Right renal pelvis (tissue), 4 donors: ENCODE measurements at places on chromosomes 12 and 14. TPM values are rescaled to one million over a fixed set of nuclear protein-coding genes. Genes with fewer than 3 reads are reported as not detected.

- DNase-seq: no peak
Measured at GRCh38 chr12:57610554-57611107, 604 bp upstream of the ARHGEF25 start.

- DNase-seq: no peak
Measured at GRCh38 chr12:125593269-125593668, 528.0 kb downstream of the AACS start.

DNA sequence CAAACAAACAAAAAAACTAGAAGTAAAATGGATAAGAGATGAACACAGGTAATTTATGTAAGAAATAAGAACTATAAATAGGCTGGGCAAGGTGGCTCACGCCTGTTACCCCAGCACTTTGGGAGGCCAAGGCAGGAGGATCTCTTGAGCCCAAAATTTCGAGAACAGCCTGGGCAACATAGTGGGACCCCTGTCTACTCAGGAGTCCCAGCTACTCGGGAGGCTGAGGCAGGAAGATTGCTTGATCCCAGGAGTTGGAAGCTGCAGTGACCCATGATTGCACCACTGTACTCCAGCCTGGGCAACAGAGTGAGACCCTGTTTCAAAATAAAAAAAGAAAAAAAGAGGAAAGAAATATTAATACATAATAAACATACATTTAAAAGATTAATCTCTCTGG, 22.7 kb upstream of the ABCD4 start:
- no peak for DNase-seq

DNA sequence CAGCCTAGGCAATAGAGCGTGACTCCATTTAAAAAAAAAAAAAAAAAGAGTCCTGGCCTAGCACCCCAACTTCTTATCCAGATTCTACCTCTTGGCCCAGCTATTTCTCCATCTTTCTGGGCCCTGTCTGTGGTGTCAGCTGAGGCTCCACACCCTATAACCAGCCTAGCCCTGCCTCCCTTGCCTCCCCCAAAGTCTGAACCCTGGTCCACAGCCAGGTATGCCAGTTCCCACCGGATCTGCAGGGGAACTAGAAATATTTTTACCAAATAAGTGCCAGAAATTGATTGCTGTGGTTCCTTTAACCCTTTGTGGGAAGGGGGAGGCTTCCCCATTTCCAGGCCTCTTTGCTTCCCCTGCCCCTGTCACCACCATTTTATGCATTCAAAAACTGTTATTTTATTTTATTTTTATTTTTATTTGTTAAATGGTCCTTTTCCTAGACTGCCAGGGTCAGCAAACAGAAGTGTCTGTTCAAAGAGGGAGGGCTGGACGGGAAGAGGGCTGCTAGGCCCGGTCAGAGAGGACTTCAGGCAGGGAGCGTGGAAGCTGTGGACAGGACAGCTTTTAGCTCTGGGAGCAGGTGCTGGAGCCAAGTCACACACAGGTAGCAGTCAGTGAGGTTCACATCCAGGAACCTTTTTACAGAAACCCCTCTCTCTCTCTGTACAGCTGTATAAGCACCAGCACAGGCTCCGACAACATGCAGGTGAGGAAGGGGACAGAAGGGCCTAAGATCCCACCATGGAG, 23.2 kb downstream of the TTC9 start:
- no peak for DNase-seq

DNA sequence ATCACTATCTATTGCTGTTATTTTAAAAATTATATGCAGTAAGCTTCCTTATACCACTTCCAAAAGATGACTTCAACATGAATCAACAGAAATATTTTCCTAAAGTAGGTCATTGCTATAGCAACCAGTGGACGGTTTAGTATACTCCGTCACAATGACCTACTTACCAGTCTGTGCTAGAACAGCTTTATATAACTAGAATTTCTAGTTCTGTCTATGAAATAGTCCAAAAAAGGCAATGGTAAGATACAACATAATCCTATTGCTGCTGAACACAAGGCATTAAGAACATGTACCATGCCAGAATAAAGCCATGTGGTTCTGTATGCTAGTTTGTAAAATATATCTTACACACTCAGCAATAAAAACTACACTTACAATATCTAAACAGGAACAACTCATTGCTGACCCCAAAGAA, 40.7 kb upstream of the MTERF2 start:
- peak; percentile 50 for DNase-seq

GRCh38 chr12:14261096-14261495, 104.4 kb upstream of the ATF7IP start:
- no peak for DNase-seq

DNA sequence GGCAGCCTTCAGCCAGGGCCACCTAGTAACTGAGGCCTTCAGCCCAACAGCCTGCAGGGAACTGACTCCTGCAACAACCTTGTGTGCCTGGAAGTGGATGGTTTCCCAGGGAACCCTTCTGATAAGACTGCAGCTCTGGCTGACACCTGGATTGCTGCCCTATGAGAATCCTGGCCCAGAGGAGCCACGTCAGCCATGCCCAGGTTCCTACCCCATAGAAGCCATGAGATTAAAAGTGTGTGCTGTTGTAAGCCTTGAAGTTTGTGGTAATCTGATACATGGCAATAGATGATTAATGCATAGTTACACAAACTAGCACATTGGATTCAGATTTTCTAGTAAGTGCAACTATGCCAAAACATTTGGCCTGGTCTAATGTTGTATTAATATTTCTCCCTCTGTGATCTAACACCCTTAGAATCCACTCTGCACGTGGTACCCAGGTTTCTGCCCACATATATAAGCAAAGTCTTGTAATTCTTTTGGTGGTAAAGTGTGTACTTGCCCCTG, 64.8 kb upstream of the BEGAIN start:
- DNase-seq: no peak

- DNase-seq: no peak
Measured at GRCh38 chr12:106871477-106871876, 84.2 kb upstream of the TMEM263 start.

DNA sequence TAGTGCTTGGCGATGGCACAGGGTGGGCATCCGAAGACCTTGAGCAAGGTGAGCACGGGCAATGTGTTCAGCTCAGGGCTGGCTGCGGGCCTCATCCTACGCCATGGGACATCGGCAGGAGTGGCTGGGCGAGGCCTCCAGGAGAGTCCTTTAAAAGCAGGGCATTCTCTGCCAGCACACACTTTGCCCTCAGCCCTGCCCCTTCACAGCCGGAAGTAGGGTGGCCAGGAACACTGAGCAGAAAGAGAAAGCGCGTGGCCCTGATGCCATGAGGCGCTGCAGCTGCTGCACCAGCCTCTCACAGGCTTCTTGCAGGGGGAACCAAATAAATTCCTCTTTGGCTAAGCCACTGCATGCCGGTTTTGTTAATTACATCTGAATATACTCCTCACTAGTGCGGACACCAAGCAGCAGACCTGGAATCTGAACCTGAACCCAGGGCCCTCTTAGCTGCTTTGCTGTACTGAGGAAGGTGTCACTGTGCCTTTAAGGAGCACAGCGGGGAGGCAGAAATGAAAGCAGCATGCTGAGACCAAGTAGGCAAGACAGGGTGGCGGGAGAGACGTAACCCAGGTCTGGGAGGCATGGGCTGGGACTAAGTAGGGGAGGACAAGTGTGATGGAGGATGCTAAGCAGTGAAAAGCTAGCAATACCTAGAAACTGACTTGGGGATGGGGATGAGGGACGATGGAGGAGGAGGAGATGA, 155.2 kb downstream of the TTC7B start:
- DNase-seq: no peak

DNA sequence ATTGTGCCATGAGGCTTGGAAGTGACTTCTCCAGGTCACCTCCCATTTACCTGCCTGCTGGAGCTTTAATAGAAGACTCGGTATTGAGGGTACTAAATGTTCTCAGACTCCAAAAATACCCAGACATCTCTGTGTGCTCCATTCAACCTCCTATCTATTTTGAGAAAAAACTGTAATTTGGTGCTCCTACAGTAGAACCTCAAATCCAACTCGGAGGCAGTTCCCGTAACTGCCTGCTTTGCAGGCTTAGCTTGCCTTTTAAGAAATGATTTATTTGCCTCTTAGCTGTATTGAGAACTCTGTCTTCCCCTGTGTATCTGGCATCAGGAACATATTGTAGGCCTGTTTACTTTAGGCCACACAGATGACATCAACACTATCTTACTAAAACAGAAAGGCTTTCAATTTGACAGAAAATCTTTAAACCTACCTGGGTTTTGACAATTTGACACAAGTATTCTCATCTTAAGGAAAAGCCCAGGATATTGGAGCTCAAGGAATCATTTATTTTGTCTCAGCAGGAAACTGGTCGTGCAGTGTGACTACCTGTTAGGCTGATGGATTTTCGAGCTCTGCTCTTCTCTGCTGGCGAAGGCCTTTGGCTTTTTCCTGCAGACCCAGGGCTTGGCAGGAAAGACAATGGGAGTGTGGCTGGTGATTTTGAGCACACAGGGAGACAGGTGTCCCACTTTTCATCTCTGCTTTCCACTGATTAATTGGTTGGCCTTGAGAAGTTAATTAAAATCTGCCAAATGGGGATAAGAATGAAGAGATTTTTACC, 314.8 kb downstream of the SNAPC1 start:
- no peak for DNase-seq

- no peak for DNase-seq
Measured at GRCh38 chr12:6883683-6884082, 10.6 kb upstream of the SPSB2 start.

- DNase-seq: no peak
Measured at GRCh38 chr12:50453872-50454271, 50.9 kb upstream of the DIP2B start.

DNA sequence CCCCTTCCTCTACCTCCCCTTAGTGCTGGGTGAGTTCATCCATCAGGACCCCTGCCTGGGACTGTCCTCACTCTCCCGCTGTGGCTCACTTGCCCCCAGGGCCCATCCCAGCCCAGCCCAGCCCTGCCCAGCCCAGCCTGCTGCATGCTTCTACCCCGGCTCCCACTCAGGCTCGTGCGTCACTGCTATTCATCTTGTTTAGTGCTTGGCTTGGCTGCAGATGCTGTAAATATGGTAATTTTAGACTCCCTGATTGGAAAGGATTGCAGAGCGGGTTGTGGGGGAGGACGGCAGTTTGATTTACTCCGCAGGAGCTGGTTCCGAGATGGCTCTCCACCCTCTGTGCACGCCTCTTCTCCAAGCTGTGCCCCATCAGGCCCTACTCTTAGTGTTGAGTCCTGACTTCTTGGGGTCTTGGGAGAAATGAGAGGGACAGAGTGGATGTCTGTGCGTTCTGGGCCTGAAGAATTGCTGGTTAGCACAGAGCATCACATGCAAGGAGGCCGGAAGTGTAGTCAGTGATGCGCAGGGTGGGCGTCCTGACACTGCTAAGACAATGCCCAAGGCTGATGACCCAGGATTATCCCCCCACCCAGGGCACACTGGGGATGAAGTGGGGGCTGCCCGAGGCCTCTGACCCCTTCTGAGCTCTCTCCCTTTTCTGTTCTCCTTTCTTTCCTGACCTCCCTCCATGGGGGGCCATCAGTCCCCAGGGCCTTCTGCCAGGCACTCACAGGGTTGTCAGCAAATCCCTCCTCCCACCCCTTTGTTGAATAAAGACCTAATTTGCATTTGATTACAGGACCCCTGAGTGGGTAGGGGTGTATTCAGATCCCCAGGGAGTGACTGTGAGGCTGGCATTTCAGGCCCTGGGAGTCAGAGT, 244.4 kb downstream of the ZFP36L1 start:
- peak; percentile 97 for DNase-seq

GRCh38 chr12:72485017-72485701, 213.0 kb downstream of the TRHDE start:
- DNase-seq: no peak

- DNase-seq: no peak
Measured at GRCh38 chr14:79708426-79709388, 502.6 kb downstream of the DIO2 start.

GRCh38 chr12:67671419-67671818, 22.9 kb downstream of the DYRK2 start:
- DNase-seq: no peak

- no peak for DNase-seq
Measured at GRCh38 chr12:3607039-3607720, 116.2 kb downstream of the PRMT8 start.

- DNase-seq: no peak
Measured at GRCh38 chr14:103380719-103381377, 4.4 kb upstream of the MARK3 start.

GRCh38 chr12:18864900-18865561, 127.1 kb downstream of the CAPZA3 start:
- no peak for DNase-seq

- no peak for DNase-seq
Measured at GRCh38 chr12:115736360-115736759, 541.1 kb downstream of the MED13L start.

GRCh38 chr12:69351462-69352236, 3.5 kb downstream of the LYZ start:
- DNase-seq: no peak

- DNase-seq: no peak
Measured at GRCh38 chr14:79395061-79395460, 816.2 kb downstream of the DIO2 start.

DNA sequence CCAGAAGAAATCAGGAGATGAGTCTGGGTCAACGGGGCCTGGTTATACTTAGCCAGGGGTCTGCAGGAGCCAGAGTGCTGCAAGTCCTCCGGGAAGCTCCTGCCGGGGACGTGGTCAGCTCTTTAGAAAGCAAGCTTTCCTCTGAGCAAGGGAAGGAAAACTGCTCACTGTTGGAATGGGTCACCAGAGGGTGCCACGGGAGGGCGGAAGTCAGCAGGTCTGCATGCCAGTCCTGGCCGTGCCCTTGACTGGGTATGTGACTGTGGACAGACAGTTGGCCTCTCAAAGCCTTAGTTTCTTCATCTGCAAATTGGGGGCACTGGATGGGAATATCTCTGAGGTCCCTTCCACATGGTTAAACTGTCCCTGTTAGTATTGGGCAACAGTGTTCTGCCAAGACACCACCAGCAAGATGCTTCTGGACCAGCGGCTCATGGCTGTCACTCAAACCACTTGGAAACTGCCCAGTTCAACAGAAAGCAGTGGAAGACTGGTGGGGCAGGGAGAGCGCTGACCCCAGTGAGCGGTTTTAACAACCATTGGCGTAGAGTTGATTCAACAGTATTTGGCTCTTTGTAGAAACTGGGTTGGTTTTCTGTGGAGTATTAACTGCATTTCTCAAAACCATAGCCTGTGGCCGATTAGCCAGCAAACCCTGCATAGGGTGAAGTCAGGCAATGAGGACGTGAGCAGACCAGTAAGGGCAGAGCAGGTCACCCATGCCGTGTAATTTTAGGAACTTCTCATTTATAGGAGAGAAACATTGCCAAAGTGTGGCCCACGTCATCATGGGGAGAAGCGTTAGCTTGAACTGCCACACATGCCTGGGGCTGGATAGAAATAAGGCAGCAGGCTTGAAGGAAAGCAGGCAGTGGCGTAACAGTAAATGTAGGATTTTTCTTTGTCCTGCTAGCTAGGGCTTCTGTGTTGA, 163.9 kb upstream of the PRMT8 start:
- no peak for DNase-seq

Gene TAS2R14
- polyA plus RNA-seq: 2.6 TPM

Gene TMEM30B
- 16.4 TPM for polyA plus RNA-seq

Gene GUCY2C
- 0.54 TPM for polyA plus RNA-seq

Gene METTL1
- polyA plus RNA-seq: 33.4 TPM

Gene TMPRSS12
- polyA plus RNA-seq: not detected

Gene TRHDE
- polyA plus RNA-seq: 26.4 TPM

Gene CLEC1B
- polyA plus RNA-seq: 0.64 TPM

Gene LRTM2
- polyA plus RNA-seq: 0.26 TPM

Gene KLHL33
- polyA plus RNA-seq: 0.50 TPM

Gene SLC25A47
- polyA plus RNA-seq: not detected

Gene ART4
- polyA plus RNA-seq: 0.11 TPM

Gene PPP1R3E
- polyA plus RNA-seq: 31.7 TPM

Gene ZC3H10
- polyA plus RNA-seq: 7.4 TPM
